ENCODE measurements at places on chromosomes 7 and 10.

DNA sequence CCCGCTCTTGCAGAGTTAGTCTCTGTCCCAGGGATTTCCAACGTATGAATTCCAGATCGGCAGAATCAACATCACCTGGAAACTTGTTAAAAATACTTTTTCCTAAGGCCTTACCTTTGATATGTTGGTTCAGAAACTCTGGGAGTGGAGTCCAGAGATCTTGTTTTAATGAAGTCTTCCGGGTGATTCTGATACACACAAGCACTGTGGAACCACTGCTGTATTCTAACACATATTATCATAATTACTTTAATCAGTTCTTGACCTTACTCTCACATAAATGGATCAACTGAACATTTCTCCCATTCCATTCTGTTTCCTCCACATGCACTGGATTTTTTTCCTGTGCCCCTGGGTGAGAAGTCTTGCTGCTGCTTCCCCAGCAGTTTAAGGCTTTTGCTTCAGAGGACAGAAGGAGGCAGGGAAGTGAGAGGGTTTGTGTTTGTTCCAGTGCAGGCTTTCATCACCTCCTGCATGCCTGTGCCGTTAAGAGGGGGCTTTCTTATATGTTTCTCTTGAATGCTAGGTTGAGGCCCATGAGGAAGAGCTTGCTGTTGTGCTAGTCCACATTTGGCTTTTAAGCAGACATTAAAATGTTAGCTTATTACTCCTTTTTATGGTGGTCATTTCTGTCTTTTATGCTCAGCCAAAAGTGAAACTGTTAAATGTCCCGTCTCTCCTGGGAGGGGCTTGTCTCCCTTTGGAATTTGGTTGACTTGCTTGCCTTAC is 32.4 kb downstream of the CCSER2 start:
- DNase-seq: peak; percentile 34

DNA sequence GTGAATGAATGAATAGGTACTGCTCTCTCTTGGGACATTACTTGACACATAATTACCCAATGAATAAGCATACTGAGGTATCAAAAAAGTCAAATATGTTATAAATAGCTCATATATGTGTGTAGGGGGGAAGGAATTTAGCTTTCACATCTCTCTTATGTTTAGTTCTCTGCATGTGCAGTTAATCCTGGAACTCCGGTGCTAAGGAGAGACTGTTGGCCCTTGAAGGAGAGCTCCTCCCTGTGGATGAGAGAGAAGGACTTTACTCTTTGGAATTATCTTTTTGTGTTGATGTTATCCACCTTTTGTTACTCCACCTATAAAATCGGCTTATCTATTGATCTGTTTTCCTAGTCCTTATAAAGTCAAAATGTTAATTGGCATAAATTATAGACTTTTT is 1.2 kb downstream of the CFTR start:
- DNase-seq: no peak

GRCh38 chr7:107944411-107945169 is 53.6 kb downstream of the DLD start:
- no peak for DNase-seq

DNA sequence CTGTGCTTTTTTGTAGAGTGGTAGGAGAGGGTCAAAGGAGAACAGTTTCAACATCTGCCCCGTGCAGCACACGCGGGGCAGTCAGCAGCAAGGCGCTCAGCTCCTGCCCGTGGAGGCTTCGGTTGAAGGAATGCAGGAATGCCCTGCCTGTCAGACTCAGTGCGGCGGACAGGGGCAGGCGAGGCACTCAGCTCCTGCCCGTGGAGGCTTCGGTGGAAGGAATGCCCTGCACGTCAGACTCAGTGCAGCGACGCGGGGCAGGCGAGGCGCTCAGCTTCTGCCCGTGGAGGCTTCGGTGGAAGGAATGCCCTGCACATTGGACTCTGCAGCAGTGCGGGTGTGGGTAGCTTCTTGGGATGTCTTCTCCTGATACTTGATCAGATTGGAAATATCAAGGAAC is 37.0 kb downstream of the PPP2R2D start:
- no peak for DNase-seq

DNA sequence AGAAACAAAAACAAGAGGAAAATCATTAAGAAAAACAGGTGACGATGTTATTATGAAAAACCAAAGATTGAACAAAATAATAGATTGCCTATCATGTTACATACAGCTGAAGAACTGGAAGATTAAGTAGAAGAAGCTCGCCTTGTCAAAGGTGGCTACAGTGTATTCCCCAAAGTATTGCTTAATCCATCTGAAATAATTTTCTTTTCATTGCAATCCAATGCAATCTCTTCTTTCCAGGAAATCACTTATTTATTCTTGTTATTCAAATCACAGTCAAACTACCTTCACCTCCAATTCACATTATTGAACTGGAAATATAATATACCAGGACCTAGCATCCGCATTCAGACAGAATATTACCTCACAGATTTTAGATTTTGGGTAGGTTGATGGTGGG is 235.9 kb downstream of the AHR start:
- no peak for DNase-seq

DNA sequence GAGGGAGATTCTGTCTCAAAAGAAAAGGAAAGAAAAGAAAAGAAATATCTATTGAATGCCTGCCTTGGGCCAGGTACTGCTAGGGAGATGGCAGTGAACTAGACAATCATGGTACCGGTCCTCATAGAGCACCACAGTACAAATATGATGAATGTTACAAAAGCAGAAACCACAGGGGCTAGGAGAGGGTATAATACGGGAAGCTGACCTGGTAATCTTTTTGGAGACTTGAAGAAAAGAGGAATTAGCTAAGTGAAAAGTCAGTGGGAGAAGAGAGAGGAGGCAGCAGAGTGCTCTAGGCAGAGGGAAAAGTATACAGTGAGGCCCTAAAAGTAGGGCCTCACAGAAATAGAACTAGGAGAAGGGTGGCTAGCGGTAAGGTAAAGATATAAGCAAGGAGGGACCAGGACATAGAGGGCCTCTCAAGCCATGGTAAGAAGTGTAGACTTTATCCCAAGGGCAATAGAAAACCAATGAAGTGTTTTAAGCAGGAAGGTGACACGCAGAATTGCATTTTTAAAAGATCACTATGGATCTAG is 42.8 kb upstream of the WNT8B start:
- no peak for DNase-seq

DNA sequence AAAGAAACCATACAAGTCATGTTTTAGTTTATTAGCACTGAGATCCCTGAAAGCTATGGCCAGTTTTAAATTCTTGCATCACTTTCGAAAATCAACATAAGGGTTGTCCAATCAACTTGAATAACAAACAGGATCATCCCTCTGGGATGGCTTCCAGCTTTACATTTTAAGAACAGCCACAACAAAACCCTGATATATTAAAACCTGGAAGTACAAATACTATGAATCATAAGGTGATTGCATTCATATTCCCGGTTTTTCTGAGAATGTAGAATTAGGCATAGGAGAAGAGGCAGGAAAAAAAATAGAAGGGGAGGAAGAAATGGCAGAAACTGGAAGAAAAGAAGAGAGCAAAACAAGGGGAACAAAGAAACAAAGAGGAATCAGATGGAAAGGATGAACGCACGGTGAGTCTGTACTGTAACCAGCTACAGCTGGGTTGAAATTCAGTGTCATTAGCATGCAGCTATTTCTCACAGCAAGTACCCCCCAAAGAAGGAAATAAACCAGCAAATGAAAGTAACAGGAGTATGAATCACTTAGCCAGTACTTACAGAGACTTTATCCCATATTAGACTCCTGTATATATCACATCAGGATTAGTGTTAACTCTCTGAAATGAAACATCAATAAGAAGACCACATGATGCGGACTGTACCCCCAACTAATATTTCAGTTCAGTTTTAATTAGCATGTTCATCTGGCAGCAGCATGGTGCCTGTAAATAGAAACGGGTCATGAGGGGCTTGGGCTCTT is 301.3 kb downstream of the RNLS start:
- peak; percentile 81 for DNase-seq

DNA sequence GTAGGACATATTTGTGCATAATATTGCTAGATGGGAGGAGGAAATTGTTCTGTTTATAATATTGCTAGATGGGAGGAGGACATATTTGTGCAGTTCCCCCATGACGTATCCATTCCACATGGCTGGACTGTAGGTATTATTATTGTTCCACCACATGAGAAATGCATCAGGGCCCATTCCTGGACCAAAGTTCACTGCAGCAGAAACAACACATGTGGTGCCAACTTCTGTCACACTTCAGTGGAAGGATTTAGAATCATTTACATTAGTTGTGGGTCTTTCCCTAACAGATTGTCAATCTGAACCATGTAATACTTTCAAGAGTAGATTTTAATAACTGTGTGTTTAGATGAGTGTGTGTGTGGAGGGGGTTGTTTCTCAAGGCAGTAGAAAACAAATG is 32.7 kb upstream of the MACC1 start:
- no peak for DNase-seq

GRCh38 chr10:132978542-132978941 is 36.2 kb upstream of the CFAP46 start:
- DNase-seq: no peak

GRCh38 chr10:115974816-115975430 is 298.1 kb downstream of the GFRA1 start:
- DNase-seq: no peak

DNA sequence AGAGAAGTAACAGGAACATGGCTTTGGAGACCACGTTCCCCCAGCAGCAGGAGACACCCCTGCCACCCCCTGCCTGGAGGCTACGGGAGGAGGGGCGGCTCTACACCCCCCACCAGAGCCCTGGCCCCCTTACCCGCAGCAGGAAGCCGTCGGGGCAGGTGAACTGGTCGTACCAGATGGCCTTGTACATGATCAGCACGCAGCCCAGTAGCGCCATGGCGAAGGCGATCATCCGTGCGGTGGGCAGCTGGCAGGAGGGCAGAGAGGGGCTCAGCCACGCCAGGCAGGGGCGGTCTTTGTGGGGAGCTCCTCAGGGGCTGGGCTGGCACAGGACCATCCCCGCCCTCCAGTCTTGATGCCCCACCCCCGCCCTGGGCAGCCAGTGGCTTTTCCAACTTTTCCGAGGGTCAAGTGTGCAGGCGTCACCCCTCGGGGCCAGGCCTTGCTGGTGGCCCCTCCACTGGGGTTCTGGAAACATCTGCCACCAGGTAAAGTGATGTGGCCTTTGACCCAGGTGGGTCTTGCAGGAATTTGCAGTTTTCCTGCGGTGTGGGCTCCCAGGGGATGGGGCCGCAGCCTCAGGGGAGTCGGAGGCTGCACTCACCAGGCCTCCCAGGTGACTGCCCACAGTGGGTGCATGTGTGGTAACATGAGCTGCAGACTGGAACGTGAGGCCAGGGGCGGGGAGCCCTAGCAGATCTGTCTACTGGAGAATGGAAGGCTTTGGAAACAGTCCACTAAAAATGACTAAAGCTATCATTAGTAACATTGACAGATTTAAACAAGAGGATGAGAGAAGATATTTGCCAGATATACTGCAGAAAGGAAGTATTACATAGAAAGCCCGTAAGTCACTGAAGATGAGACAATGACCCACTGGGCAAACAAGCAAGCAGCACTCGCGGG is 9.7 kb downstream of the CALY start:
- peak; percentile 73 for DNase-seq

- no peak for DNase-seq
Measured at GRCh38 chr7:140261522-140261921, 84.7 kb upstream of the KDM7A start.

DNA sequence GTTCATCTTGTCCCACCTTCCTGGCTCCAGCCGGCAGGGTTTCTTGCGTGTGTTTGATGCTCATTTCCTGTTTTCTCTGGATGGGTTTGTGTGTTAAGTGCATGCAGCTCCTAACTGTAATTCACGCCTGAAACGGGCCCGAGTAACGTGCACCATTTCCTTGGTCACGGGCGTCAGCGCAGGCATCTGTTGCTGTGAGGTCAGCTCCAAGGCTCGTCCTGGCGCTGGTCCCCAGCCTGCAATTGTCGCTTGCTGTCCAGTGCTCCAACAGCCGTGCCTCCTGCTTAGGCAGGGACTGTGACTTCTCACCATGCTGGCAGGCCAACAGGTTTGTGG is 201.1 kb downstream of the GLRX3 start:
- DNase-seq: no peak

GRCh38 chr7:116354171-116354545 is 143.8 kb downstream of the TES start:
- DNase-seq: peak; percentile 92

DNA sequence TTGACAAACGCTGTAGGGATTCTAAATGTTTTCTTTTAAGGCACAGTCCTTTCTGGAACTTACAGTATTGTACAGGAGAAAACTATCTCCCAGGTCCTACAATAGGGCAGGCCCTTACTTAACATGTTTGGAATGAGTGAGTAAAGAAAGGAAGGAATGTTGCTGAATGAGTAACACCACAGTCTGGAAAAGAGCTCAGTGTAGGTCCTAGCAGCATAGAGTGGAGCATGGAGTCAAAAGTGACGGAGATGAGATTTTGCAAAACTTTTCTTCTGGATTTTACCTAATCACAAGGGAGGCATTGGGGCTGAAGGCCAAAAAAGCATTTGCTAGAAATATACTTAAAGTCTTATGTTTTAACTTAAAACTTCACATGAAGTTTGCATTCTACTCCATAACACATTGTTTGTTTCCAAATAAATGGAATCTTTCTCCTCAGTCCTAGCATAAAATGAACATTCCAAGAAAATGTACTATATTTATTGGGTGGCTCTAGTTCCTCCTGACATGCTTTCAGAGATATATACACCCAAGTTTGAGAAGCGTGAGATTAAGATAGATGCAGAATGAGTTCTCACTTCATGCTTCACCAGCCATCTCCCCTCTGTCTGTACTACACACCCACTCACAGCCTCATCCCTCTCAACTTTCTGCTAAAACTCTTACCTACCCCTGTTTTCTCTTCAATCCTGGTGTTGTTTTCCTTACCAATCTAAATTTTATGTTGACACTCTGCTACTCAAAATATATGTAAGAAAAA is 20.2 kb upstream of the ADD3 start:
- DNase-seq: peak; percentile 89

- no peak for DNase-seq
Measured at GRCh38 chr7:133888061-133888930, 238.8 kb upstream of the LRGUK start.

GRCh38 chr7:13841284-13841683 is 148.2 kb downstream of the ETV1 start:
- no peak for DNase-seq

DNA sequence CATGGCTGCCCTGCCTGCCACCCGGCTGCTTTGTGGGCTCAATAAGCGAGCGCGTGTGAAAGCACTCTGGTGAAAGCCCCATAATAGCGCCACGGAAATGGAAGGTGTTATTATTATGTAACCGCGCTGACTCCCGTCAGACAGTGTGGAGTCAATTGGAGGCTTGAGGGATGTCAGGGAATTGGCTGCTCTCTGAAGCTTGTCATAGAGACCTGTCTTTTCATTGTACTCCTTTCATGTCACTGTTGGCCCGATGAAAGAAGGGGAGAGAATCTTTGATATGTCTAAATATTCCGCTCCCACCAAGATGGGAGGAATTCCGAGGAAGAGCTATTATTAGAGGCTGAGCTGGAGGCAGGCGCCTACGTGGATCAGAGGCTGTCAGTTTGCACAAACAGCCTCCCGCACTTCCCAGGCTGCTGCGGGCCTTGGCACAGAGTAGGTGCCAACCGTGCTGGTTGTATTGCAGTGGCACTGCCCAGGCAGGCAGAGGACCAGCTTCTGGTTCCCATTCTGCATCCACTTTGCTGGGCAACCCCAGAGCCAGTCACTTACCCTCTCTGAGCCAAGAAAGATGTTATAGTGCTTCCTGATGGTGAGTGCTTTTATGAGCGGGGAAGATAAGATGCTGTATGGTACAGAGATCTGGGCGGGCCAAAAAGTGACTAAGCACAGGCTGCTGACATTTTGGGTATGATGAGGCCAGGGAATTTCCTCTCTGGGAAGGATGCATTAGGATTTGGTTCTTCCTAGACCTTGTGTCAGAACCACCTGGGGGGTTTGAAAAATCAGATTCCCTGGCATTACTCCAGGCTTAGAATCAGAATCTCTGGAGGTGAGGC is 151.4 kb downstream of the RPS24 start:
- DNase-seq: peak; percentile 37

Data from IMR-90 (cell line).